Cortex of kidney (tissue), 1 donor: ENCODE measurements at places on chromosomes 12 and 14.

DNA sequence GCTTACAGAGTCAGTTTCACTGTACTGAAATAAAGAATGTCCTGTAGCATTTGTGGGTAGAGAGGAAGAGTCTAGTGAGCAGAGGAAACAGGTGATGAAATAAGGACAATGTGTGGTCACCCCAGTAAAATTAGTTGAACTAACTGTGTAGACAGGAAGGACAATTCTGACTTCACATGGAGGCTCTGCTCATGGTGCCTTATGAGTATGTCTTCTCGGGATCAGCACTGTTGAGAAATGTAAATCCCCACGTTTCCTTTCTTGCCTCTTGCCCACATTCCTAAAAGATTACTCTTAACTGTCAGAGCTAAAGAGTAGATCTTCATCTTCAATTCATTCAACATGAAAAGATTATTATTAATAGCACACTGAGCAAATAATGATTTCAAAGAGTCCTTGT, 113.2 kb upstream of the FLRT2 start:
- DNase-seq = no peak

DNA sequence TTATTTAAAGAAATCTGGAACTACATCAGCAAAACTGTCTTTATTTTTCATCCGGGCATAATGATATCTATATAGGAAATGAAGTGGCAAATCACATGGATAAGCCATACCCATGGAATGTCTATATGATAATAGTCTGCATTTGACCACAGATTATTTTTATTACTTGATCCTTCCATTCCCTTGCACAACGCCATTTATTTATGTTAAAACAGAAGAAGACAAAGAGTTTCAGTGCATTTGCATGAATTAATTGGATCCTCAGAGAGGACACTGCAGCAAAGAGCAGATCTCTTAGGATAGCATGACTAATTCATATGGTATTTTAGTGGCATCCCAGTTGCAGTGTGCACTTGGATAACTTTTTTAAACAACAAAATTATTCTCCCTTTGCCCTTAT, 345.0 kb downstream of the CCDC91 start:
- no peak for DNase-seq

- DNase-seq = no peak
Observed at GRCh38 chr12:69028941-69029729, 96.2 kb upstream of the CPM start.

DNA sequence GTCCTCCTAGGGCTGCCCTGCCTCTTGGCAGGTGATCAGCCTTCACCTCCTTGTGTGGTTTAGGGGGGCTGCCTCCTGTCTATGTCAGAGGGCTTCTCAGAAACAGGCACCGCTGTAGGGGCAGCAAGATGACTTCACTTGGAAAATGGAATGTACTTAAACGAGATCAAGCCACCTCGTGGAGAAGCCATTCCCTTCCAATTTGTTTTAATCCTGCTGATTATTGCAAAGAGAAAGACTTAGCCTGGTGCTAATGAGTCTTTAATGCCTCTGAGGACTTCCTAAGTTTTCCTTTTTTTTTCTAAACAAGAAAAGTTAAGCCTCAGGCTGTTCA, 62.3 kb upstream of the RFLNA start:
- DNase-seq = no peak

DNA sequence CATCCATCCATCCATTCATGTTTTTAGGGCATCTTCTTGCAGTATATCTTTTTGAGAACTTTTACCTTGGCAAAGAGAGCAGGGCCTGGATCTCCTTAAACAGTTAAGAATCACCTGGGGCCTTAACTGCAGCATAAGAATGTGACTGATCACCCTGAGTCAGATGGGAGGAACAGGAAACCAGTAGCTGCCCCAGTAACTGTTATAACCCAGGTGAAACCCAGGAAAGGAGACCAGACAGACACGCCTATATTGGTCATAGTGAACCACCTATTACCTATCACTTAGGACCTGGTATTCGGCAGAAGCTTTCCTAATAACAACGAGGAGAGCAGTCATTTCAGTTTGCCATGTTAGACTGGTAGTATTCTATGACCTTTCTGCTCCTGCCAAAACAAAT, 43.4 kb upstream of the NR2C1 start:
- DNase-seq = no peak

DNA sequence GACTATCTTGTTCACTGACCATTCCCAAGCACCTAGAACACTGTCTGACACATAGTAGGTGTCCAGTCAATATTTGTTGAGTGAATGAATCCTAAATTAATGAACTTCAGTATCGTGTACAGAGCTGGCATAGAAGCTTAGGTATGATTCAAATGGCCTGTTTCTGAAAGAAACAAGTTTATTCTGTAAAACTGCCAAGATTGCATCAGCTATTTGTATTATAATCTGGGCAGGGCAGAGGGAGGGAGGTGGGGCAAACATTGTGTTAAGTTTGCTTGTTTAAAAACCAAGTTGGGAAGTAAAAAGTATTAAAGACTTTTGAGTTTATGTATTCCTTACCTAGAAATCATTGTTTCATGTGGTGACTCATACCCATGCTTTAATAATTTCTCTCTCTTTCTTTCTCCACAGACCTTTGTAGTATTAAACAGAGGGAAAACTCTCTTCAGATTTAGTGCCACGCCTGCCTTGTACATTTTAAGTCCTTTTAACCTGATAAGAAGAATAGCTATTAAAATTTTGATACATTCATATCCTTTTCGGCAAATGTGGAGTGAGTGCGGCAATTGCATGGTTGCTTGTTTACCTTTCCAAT, 92.8 kb downstream of the SCN8A start:
- DNase-seq = no peak

- DNase-seq = no peak
Observed at GRCh38 chr14:46063872-46064271, 587.7 kb downstream of the RPL10L start.

GRCh38 chr12:89393551-89394121, 41.3 kb upstream of the DUSP6 start:
- no peak for DNase-seq

DNA sequence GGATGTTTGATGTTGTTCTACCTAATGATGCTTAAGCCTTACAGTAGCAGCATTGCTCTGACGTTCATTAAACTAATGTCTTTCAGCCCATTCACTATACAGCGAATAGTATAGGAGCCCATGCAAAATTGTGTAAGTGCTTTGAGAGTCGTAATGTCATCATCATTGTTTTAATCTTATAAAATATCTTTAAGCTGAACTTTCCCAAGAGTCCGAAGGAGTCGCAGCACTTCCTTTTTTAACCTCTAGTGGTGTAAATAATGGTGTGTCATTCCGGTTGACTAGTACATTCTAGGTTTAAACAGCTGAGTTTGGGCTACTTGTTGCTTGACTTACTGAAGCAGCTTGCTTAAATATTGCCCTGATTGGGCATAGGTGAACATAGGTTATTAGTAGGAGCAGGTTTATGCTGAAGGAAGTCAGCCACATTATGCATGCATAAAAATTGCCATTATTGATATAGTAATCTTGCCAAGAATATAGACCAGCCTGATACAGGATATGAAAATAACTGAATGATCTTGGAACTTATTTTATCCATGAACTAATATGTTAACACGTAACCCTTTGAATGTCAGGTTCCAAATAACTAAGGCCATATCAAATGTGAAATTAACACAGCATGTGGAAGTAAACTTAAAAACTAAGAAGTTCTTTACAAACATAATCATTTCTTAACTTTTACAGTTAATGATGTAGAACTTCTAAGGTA, 2.6 kb downstream of the WNK1 start:
- no peak for DNase-seq

DNA sequence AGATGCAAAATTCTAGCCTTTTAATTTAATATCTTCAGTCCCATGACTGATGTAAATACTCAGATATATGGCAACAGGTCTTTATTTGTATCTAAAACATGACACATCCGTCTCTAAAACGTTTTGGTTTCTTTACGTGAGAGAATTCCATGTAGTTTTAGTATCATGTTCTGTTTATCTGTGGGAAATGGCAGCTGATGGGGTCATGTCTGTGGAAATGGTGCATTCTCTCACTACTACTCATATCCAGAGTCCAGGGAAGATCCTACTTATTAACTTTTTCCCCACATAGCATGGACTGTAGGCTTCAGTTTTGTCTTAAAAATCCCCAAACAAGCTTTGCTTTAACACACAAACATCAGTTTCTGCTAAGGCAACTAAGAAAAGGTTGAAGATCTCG, 53.8 kb downstream of the SPTLC2 start:
- DNase-seq = no peak
